ENCODE measurements at places on chromosomes 3 and 15.

- DNase-seq = no peak
Observed at GRCh38 chr3:116367761-116368395, 77.4 kb downstream of the LSAMP start.

GRCh38 chr3:31294430-31295149 lies 238.1 kb upstream of the STT3B start:
- DNase-seq = no peak

DNA sequence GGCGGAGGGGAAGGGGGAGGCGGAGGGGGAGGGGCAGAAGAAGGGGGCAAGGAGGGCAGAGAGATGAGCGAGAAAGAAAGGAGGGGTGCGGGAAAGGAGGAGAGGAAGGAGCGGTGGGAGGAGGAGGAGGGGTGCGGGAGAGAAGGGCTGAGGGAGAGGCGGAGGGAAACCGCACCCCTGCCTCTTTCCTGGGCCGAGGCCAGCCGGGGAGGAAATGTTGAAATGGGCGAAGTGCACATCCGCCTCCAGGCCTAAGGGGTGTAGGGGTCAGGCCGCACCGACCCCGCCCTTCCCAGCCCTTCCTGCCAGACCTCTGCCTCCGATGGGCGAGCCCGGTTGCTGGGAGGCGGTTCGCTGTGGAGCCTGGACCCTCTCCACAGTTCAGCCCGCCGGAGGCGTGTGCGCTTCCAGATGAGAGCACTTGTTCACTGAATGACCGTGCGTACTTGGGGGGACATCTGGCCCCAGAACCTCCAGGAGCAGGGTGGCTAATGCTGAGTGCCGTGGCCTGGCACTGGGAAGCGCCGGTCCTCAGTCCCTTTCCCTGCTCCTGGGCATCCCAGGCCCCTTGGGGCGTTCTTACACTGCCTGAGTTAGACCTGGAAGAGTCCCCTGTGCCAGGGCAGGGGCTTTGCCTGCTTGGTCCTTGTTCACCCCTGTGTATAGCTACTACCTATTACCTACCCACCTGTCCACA lies 110.3 kb upstream of the KLF13 start:
- peak; percentile 95 for DNase-seq

- DNase-seq = peak; percentile 59
Observed at GRCh38 chr3:61381745-61382392, 130.6 kb upstream of the FHIT start.

DNA sequence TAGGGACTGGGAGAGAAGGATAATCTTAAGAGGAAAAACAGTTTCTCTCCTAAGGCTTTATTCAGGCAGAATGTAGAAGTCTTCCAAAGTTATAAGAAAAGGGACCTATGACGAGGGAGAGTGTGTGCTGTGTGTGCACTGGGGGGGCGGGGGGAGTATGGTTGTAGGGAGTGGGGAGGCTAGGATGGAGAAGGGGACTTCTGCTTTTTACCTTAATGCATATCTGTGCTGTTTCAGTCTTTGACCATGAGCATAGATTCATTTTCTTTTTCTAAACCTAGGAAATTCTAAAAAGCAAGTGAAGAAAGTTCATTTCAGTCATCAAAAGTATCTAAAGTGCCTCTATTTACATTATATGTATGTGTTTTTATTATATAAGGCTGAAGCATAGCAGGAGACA lies 52.6 kb upstream of the RASA2 start:
- no peak for DNase-seq

DNA sequence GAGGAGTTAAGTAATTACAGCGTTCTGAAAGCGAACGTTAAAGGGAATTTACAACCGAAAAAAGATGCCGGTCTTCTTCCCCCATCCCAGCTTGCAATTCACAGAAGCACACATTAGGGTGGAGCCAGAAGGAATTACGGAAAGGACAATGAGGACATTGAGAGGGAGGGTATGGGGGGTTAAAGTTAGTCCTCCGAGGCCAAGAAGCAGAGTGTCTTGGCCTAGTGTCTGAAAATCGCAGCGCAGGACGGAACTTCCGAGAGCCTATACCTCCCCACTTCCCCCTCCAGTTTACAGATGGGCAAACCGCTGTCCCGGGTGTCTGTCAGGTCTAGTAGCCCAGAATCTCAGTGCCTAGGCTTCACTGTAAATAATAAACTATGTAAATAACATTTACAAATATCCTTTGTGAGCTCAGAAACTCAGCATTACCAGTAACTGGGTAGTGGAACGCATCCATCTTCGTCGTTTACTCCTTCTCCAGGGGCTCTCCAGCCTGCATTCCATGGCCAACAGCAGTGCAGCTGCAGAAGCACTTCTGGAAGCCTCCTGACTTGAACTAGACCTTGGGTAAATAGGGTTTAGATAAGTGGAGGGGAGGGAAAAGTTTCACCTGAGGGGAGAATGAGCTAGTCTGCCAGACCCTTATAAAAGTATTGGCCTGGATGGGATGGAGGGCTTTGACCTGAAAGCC lies 922 bp downstream of the ADPRH start:
- DNase-seq = peak; percentile 88

- DNase-seq = no peak
Observed at GRCh38 chr15:80951941-80952340, 37.7 kb downstream of the MESD start.

DNA sequence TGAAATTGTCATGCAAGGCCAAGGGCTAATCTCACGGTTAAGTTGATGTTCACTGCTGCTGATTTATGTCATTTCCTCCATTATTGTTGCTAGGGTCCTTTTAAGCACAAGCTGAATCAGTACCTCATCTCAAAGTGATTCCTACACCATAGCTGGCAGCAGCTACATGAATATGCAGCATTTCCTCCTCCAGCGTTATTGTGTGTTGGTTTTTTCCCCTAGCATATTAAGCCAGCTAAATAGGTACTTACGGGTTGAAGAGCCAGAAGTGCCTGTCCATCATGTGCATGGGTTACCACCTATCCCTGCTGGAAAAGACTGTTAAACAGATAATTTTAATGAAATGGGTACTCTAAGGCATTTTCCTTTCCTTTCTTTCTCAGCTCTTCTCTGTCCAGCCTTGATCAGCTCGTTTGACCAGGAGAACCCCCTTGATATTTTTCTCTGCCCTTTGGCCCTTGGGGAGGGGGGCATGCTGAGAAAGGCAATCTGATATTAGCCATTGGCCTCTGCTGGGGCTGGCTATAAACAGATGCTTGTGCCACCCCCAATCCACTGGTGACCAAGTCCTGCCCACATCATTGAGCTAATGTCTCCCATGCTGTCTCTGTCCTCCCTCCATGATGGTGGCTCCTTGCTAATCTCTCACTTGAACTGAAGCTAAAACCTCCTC lies 115.6 kb upstream of the PLXNA1 start:
- no peak for DNase-seq

- no peak for DNase-seq
Observed at GRCh38 chr3:7841451-7841850, 660.2 kb upstream of the LMCD1 start.

DNA sequence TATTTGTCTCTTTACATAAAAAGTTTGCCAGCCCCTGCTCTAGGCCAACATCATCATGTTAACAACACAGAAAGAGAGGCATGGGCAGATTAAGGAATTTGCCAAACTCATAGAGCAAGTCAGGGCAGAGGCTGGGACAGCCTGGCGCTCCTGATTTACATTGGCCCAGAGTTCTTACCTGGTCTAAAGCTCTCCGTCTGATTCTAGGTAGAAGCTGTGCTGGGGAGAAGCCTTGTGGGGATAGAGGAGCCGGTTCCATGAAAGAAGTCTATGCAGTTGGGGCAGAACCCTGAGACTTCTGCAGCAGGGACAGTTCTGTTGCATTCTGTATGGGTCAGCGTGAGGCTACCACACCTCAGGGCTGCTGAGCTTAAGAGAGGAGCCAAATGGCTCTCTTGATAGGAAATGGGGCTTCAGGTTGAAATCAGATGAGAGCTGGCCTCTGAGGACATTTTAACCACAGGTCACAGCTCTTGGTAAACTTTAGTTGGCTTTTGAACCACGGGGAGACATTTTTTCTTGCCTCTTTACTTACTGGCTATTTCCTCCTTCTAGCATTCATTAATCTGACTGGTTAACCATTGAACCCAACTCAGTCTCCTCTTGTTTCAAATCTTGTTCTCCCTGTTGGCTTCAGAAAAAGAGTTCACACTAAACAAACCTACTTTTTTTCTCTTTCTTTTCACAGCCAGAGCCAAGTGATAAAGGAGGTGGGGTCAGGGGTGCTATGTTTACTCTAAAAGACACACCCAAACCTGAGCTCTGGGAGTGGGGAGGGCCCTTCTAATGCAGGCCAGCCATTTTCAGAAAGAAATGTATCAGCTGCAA lies 250.7 kb downstream of the OPA1 start:
- DNase-seq = no peak

DNA sequence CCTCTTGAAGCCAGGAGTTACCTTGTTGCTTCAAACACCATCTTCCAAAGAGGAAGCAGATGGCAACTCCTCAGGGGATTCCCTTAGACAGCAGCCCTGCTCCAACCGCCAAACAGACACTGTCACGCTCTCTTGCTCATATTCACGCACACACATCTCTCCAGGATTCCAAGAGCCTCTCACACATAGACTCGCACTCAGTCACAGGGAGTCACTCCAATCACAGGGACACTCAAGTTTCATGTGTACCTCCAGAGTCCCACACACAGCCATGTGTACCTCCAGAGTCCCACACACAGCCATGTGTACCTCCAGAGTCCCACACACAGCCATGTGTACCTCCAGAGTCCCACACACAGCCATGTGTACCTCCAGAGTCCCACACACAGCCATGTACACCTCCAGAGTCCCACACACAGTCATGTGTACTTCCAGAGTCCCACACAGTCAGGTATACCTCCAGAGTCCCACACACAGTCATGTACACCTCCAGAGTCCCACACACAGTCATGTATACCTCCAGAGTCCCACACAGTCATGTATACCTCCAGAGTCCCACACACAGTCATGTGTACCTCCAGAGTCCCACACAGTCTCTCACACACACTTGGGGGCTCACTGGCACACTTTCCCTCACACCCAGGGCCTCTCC lies 6.1 kb downstream of the VWA5B2 start:
- no peak for DNase-seq

DNA sequence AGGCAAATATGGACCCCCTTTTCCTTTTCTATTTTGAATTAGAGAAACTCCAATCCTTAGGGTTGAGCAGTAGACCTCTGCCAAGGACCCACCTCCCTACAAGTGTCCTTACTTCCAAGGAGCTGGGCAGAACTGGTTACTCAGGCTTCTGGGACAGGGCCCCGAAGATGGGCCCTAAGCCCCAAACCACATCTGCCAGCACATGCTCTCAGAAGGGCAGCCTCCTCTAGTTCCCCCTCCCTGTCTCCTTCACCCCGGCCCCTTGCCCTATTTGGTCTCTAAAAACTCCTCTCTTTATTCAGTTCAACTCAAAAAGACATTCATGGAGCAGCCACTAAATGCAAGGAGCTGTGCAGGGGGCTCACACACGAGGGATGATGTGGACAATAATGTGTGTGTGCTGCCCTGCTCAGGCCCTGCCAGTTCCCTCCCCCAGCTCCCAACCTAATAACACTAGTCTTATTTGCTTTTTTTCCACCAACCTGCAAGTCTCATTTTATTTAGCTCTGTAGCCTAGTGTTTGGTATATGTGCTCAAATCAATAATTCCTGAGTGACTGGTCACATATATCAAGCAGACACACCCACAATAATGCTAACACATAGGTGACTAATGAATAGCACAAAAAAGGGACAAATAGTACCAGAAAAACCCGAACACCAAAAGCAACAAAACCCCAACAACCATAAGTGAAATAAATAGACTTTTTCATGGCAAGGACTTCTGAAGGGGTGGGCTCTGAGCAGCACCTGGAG lies 12.2 kb downstream of the ZDHHC3 start:
- no peak for DNase-seq

DNA sequence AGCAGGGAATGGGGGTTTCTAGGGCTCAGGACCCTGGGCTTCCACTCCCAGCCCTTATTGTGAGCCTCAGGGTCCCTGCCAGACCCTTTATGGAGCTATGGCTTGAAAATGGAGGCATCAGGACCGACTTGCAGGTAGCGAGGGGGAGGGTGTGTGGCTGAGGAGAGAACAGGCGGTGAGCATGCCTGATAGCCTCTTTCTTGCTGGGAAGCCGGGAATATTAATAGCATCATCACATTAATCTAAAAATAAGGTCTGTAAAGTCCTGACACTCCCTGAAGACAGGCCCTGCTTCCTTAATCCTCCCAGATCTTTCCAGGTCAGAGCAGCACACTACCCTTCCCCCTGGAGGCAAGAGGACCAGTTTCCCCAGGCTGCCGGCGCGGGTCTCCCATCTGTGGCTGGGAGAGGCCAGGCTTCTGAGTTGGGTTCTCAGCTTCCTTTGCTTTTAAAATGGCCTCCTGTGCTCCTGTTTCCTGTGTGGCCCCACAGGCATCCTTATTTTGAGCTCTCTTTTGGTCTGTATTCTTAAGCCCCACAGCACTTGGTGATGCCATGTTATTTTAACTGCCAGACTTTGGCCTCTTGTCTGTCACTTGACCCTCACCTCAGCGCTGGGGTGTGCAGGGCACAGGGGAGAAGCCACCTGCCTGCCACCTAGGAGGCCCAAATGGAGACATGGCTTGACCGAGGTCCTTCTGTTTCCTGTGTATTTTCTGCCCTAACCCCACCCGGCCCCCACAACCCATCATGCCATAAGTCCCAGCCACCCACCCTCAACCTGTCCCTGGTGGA lies 185.0 kb upstream of the TOPAZ1 start:
- DNase-seq = no peak

GRCh38 chr3:130386604-130387263 lies 41.3 kb downstream of the COL6A5 start:
- DNase-seq = no peak

DNA sequence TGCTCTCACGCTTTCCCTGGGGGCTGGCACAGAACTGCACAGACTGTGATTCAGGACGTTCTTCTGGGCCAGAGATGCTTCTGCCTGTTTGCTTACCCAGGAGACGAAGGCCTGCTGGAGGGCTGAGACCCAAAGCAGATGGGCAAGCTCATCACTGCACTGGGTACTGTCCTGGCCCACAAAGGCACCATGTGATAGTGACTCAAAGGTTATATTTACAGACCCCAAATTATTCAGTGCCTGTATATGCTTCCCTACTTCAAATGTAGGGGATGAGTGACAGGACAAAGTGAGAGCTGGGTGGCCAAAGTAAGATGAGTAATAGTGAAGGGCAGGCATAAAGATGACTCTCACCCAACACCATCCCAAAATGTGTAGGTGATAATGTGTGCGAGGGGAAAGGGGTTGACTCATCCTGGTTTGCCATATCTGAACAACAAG lies 127.4 kb downstream of the WDR76 start:
- DNase-seq = no peak

DNA sequence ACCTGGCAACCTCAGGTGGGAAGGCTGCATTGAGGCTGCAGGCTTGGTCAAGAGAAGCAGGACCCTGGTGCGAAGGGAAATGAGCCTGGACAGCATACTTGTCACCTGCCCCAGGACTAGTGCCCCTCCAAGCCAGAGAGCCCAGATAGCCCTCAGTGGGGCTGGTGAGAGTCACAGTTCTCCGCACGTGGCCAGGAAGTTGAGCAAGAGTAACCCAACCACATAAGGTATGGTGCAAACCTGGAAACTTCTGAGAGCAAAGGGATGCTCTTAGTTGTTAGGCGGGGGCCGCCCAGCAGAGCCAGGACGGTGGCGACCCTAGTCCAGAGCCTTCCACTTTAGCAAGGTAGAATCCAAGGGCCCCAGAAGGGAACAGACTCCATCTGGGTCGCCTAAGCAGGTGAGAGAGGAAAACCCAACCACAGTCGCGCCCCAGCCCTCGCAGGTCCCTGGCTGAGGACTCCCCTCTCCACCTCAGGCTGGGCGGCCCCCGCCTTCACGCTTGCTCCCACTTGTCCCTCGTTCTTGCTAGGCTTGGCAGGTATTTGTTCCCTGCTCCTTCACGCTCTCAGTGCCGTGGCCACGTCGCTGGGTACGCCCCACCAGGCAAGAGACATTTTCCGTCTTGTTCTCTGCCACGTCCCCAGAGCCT lies 1.1 kb upstream of the VPS18 start:
- DNase-seq = no peak

GRCh38 chr15:80514071-80514780 lies 110.0 kb downstream of the ARNT2 start:
- no peak for DNase-seq
